ENCODE measurements at places on chromosomes 12 and 14. TPM values are rescaled to one million over a fixed set of nuclear protein-coding genes. Genes with fewer than 3 reads are reported as not detected.

Gene GLTP
- total RNA-seq = 21.9 TPM

- DNase-seq = no peak
- no peaks in the 10 kb centered on the region for H3K36me3 ChIP-seq
- H3K27me3 ChIP-seq = no peaks in the 10 kb centered on the region
- no peaks in the 10 kb centered on the region for H3K4me1 ChIP-seq
These were observed 11.7 kb downstream of the PROX2 start for GRCh38 chr14:74864198-74864597.

GRCh38 chr14:24131549-24131966 lies 1.1 kb downstream of the FITM1 start:
- peaks cover 24% of the 10 kb centered on the region for H3K4me1 ChIP-seq
- H3K27me3 ChIP-seq = no peaks in the 10 kb centered on the region
- H3K4me3 ChIP-seq = no peak overlapping the region
- H3K36me3 ChIP-seq = no peaks in the 10 kb centered on the region
- H3K27ac ChIP-seq = no peak overlapping the region
- DNase-seq = no peak

Gene RGS6
- total RNA-seq = 14.9 TPM

GRCh38 chr12:120225852-120226640 lies 25.1 kb upstream of the RPLP0 start:
- H3K36me3 ChIP-seq = no peaks in the 10 kb centered on the region
- peaks cover 31% of the 10 kb centered on the region for H3K4me1 ChIP-seq
- no peak for DNase-seq
- H3K27me3 ChIP-seq = no peaks in the 10 kb centered on the region

Gene NABP2
- 45.8 TPM for total RNA-seq

Gene RPL10L
- total RNA-seq = not detected

DNA sequence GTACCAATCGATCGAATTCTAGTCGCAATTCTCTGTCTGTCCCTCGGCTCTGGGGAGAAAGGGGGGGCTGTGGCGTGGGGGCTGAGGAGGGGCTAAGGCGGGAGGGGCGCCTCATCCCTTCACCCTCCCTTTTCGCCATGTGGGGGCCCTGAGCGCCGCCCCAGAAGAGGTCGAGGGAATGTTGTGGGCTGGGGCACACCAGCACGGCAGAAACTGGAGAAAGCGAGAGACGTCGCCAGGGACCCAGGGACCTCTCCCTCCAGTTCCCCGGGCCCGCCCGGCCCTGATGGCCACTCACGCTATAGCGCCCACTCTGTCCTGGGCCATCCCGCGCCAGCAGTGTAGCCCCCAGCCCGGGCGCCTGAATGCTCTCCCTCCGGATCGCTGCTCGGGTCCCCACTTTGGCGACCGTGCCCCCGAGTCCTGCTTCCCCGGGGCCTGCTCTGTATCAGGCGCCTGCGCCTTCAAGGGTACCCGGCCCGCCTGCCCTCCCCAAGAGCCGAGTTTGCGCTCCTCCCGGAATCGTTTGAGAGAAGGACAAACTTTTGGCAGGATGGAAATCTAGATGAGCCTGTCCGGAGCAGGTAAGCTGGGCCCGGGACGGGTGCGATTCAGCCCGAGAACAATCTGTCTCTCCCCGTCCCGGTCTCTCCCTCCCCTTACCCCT lies 62.6 kb downstream of the SMUG1 start:
- no peaks in the 10 kb centered on the region for H3K4me1 ChIP-seq
- no peak for DNase-seq
- no peak overlapping the region for H3K27ac ChIP-seq
- no peaks in the 10 kb centered on the region for H3K36me3 ChIP-seq

DNA sequence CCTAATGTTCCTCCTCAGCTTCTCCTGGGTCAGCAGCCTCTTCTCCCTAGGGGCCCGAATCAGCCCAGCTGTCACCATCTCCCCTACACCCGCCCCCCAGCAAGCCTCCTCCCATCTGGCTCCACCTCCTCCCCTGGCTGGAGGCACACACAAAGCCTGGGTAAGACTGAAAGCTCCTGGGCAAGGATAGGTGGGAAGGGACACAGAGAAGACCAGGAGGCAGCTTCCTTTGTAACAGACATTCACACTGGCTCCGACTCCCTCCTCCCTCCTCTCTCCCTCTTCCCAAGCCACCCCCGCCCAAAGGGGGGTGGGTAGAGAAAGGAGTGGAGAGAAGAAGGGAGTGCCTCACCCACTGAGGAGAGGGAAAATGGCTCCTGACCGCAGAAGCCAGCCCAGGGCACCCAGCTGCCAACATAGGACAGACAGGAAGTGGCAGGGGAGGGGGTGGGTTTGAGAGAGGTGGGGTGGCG lies 4.0 kb downstream of the CHD4 start:
- peaks cover 25% of the 10 kb centered on the region for H3K36me3 ChIP-seq
- H3K27ac ChIP-seq = peak overlapping the region; percentile 13
- peaks cover 20% of the 10 kb centered on the region for H3K4me1 ChIP-seq
- H3K27me3 ChIP-seq = no peaks in the 10 kb centered on the region
- DNase-seq = no peak

Gene SSTR1
- 0.05 TPM for total RNA-seq

DNA sequence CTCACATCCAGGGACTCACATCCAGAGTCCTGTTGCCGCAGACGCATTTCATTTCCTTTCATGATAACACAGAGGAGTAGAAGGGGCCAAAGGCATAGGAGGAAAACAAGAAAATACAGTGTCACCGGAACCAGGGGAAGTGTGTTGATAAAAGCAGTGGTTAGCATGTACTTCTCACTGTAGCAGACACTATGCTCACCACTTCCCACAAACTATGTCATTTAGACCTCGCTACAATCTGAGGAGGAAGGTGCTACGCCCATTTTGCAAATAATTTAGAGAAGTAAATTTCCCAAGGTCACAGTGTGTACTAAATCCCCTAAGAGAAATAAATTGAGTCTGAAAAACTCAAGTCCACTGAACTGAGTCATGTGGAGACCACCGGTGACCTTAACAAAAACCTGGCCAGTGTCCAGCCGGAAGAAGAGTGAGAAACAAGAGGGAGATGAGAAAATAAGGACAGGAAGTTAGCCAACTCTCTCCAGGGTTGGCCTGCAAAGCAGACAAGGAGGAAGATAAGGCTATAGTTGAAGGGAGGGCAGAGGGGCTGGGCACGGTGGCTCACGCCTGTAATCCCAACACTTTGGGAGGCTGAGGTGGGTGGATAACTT lies 25.8 kb upstream of the TMCC3 start:
- H3K27ac ChIP-seq = peak overlapping the region; percentile 76
- no peaks in the 10 kb centered on the region for H3K27me3 ChIP-seq
- H3K4me1 ChIP-seq = peaks cover 27% of the 10 kb centered on the region
- H3K4me3 ChIP-seq = no peak overlapping the region
- peak; percentile 65 for DNase-seq

- peaks cover 9% of the 10 kb centered on the region for H3K36me3 ChIP-seq
- no peaks in the 10 kb centered on the region for H3K27me3 ChIP-seq
- H3K4me3 ChIP-seq = no peak overlapping the region
- H3K27ac ChIP-seq = no peak overlapping the region
These were observed 2.6 kb downstream of the SDR39U1 start for GRCh38 chr14:24439830-24440605.

Measured in GM12878 (cell line).